ENCODE measurements at places on chromosomes 2 and 18.

DNA sequence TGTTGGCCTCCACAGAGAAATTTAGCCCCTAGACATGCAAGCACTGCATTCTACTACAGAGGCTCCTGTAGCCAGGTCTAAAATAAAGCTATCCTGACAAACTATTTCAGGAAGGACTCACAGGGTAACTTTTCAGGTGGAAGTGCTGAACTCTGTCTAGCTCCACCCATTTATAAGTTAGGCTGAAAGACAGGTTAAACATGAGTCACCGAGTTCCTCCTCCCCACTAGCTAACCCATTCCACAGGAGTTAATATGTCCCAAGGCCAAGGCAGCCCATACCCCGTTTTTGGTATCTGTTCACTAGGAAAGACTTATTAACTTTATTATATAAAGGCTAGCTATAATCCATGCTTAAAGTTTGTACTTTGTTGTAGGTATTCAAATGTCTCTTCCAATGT lies 3.5 kb downstream of the CWC22 start:
- DNase-seq, result no peak

GRCh38 chr18:52409727-52410126 lies 69.7 kb downstream of the DCC start:
- DNase-seq, result no peak

DNA sequence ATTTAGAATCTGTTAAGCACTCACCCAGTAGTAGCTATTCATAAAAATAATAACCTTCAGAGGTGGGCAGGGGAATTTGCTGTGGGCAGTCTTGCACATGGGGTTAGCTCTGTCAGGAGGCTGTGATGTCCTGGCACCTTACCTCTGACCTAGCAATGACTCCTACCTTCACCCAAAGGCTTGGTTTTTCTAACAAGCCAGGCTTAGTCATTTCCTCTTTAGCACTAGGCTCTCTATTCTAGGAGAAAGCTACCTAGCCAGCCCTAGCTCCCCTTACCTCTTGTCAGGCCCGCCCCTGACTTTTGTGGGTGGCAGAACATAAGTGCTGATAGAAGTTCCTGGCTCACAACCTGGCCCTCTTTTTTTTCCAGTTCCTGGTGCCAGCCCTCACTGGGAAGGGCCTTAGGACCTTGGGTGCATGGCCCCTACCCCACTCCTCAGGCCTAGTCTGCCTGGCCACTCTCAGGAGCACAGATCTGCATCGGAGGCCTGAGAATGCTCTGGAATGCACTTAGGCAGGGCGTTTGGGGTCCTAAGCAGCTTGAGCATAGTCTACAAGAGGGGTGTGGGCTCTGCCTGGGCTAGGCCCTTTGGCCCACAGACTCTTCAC lies 17.7 kb downstream of the CPLX4 start:
- no peak for DNase-seq

GRCh38 chr18:58615140-58616132 lies 13.5 kb downstream of the ALPK2 start:
- DNase-seq, result no peak

DNA sequence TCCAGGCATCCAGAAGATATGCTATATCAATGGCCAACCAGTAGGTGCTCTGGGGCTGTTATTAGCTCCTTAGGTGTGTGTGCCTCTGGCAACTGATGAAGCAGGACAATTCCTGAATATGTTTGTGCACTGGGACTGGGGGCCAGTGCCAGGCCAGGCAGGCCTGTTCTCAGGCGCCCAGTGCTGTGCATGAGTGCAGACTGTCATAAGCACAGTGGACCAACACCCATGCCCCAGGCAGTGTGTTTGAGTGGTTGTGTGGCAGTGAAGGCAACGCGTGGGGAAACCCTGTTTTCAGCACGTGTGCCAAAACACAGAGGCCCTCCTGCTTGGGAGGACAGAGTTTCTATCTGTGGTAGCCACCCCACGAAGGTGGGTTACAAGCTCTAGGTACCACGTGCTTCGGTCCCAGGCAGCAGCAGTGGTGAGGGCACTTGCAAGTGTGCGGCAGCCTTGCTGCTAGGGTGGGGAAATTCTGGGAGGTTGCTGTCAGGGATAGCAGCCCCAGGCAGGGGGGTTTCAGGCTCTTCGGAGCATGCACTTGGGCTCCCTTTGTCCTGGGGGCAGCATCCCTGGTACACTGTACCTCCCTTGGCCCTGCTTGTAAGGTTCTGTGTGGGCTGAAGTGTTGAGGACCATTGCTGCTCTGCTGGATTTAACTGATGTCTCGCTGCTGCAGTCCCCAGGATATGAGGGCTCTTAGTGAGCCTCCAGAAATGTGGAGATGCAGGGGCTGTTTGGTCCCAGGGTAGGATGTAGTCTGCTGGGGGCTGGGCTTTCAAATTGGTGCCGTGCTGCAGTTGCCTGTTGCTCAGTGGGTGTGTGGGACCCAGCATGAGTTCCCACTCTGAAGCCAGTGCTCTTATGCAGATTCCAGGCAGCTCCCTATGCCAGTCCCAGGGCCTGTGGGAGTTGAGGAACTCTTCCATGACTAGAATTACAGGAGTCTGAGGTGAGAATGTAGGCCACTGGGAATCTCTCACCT lies 280.9 kb downstream of the RPRM start:
- no peak for DNase-seq

DNA sequence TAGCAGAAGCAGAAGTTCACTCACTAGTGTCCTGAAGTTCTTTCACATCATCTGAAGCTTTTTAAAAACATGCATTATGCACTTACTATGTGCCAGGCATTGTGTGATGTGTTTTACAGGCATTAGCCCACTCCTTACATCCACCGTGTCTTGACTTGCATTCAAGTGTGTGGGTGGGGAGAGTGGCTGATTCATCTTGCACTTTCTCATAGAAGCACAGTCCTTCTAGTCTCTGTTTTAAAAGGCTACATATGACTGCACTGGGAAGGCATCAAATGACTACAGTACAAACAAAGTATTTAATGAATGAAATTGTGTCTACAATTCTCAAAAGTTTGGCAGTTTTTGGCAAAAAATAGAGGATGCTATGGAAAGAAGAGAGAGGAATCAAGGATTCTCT lies 21.6 kb upstream of the DSC3 start:
- DNase-seq, result no peak

- DNase-seq, result no peak
These were observed 14.4 kb upstream of the WDR75 start for GRCh38 chr2:189426886-189427285.

DNA sequence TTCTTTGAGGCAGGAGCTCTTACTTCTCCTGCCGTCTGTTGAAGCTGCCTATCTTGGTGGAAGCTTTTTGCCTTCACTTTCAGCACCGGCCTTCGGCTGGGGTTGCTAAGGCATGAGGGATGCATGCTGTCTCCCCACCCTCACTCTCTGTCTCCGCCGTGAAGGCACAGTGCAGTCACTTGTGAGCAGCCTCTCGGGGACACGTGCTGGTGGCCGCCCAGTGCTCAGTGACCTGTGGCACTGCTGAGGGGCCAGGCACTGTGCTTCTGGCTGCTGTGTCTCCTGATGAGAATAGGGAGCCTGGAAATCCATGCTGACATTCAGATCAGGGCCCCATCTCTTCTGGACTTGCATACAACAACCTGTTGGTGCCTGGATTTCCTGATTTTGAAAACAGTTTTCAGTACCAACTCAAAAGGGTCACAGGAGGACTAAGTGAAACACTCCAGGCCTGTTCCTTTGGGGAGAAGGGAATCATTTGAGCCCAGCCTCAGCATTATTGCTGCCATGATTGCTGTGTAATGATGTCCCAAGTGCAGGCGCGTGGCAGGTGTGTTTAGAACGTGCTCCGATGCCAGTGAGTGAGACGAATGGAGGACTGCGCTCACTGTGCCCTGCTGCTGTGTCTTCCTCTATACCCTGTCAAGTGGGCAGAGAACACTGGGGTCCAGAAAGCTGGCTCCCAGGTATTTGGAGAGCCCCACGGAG lies 218.1 kb downstream of the SEPTIN10 start:
- no peak for DNase-seq

DNA sequence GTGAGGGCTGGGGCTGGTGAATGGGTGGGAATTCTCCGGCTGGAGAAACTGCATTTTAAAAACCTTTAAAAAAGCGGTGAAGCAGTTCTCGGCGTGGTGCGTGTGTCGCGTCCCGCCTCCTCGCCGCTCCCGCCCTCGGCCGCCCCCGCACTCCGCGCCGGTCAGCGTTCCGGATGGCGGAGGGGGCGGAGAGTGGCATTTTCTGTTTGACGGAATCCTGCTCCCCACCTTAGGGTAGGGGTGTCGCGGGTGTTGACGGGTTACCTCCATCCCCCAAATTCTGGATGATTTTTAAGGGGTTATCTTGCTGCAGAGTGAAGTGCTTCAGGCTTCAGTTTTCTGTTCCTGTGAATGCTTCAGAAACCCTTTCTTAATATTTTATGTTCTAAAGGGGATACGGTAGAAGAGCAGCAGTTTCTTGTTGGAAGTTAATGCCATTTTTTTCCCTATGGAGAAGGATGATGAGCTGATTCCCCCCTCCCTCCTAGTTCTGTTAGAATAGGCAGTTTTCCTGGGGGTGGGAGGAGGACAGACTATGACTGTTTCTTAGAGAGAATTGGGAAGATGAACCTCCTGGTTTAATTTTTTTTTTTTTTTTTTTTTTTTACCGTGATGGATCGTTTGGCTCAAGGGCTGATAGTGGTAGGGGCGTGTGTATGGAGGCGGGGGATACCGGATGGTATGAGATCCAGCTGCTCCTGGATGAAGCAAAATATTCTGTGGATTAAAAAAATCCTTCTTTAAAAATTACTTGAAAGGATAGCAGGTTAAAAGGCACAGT lies 756 bp downstream of the ABI2 start:
- peak; percentile 39 for DNase-seq

GRCh38 chr18:58135183-58135641 lies 91.2 kb downstream of the NEDD4L start:
- no peak for DNase-seq

DNA sequence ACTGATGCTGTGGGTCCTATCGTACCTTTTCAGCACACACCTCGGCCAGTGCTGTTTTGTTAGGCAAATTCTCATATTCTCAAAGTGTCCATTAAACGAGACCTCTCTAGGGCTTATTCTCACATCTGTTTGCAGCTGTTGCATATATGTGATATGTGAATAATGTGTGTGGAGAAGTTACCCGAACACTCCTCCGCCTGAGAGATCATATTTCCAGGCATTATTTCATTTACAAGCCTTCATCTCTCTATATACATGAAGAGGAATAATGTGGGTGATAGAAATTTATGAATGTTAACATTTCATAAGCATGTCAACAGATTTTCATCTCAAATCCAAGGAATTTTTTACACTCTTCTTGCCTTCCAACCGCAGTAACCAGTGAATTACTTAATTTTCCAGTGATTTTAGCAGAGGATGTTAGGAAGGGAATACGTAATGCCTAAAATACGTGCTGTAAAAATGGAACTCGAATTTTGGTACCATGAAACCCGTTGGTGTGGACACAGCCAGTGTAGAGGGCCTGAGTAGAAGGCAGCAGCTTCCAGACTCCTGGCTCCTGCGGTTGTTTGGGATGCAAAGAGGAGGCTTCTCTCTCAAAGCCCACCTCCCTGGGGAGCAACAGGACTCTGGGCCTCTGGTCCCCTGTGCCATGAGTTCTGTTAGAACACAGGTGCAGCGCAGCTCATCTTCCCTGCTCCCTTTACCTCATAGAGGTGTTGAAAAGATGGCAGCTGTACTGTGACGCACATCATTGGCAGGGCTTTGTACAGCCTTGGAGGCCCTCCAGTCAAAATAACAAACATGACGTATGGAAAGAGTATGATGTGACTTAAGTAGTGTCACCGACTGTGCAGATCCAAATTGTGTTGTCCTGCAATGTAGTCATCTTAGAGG lies 280.1 kb downstream of the NEDD4L start:
- DNase-seq, result no peak

- no peak for DNase-seq
These were observed 34.1 kb downstream of the ASAP2 start for GRCh38 chr2:9240745-9241144.

GRCh38 chr2:151556121-151556520 lies 146.4 kb downstream of the RIF1 start:
- DNase-seq, result no peak

DNA sequence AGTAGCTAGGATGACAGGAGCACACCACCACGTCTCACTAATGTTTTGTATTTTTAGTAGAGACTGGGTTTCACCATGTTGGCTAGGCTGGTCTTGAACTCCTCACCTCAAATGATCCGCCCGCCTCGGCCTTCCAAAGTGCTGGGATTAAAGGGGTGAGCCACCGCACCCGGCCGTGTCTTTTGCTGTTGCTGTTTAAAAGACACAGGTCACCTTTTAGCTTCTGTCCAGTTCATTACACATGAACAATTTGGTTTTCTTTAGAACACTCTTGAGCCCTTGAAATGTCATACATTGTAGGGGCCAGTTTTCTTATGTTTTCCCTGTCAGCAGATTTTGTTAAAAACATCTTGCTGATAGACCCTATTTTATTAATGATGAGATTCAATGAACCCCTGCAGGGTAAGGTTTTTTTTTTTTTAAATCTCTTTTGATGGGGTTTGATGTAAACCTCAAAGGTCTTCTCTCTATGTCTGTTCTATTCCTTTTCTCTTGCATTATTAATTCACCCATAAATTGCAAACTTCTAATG lies 61.0 kb upstream of the AGPS start:
- DNase-seq, result no peak

GRCh38 chr2:223196331-223196730 lies 144.3 kb downstream of the KCNE4 start:
- no peak for DNase-seq

DNA sequence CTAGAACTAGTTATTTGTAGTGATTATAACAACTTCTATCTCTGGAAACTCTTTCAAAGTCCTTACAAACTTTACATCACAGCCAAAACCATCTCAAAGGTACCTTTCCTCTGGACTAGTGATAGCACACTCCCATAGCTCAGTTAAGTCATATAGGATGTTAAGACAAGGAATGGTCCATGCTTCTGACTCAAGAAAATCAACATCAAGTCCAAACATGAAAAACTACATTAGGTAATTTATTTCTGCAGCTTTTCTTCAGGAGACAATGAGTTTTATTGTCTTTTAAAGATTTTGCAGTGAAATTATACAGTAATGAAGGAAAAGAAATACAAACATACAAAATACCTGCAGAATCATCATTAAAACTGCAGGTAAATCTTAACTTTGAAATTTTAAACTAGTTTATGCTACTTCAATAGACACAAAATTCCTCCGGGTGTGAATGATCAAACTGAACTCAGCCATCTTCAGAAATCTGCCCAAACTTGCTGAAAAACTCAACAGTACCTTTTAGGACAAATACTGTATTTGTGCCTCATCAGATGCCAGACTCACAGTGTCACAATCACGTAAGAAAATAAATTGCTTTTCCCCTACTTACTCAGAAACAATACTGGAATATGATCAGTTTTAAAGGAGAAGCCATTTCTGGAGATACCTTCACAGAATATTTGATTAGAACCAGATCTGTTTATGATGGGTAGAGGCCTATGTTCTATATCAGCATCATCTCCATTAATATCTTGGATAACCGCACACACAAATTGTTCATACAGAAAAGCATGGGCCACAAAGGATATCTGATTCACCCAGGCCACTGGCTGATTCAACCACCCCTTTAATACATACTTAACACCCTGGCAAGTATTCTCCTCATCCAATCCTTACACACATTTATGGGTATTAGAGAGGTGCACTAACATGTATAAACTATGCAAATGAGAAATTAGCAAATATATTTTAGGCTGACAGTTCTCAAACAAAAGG lies 2.6 kb downstream of the TMEM131 start:
- no peak for DNase-seq

GRCh38 chr2:24843330-24843860 lies 50.2 kb downstream of the CENPO start:
- no peak for DNase-seq
